Astrocyte (in vitro differentiated cells and primary cell): ENCODE measurements at places on chromosomes 11 and 22. TPM values are rescaled to one million over a fixed set of nuclear protein-coding genes. Genes with fewer than 3 reads are reported as not detected.

GRCh38 chr11:15943418-15944197, 412.7 kb downstream of the SOX6 start:
- H3K4me1 ChIP-seq = no peaks in the 10 kb centered on the region
- DNase-seq = no peak
- no peaks in the 10 kb centered on the region for H3K27me3 ChIP-seq
- H3K36me3 ChIP-seq = no peaks in the 10 kb centered on the region
- H3K27ac ChIP-seq = no peak overlapping the region
- H3K4me3 ChIP-seq = no peak overlapping the region

- H3K4me1 ChIP-seq = peaks cover 4% of the 10 kb centered on the region
- H3K36me3 ChIP-seq = no peaks in the 10 kb centered on the region
- no peaks in the 10 kb centered on the region for H3K27me3 ChIP-seq
- peak; percentile 60 for DNase-seq
- peak overlapping the region; percentile 40 for H3K27ac ChIP-seq
These were observed 42.7 kb downstream of the OR5B17 start for GRCh38 chr11:58316142-58316541.

DNA sequence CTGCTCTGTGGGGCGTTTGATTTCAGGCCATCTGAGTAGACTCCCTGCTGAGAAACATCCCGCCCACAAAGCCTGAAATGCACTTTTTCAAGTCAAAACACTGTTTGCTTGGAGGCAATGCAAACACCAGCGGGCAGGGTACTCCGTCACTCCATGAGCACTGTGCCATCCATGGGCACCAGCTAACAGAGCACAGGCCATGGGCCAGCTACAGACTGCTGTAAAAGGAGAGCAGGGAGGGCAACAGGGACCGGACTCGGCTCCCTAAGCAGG, 16.6 kb upstream of the EFCAB6 start:
- no peak overlapping the region for H3K4me3 ChIP-seq
- no peaks in the 10 kb centered on the region for H3K27me3 ChIP-seq
- no peak overlapping the region for H3K27ac ChIP-seq
- H3K4me1 ChIP-seq = peaks cover 17% of the 10 kb centered on the region

DNA sequence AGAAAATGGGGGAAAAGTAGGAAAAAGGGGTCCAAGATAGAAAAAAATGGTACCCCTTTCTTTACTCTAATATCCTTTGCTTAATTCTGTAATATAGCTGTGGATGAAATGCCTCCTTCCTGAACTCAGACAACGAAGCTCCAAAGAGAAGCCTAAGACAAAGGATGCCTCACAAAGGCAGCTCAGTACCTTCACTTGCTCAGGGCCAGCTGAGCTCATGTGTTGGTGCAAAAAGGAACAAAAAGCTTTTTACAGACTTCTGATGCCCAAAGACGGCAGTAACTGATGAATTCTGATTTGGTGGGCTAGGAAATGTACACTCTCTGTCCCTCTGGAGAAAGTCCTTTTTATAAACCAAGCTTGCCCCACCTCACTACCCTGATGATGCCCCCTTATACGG, 77.5 kb downstream of the DENND5A start:
- no peak overlapping the region for H3K27ac ChIP-seq
- H3K36me3 ChIP-seq = peaks cover 3% of the 10 kb centered on the region
- no peak overlapping the region for H3K4me3 ChIP-seq
- DNase-seq = no peak

DNA sequence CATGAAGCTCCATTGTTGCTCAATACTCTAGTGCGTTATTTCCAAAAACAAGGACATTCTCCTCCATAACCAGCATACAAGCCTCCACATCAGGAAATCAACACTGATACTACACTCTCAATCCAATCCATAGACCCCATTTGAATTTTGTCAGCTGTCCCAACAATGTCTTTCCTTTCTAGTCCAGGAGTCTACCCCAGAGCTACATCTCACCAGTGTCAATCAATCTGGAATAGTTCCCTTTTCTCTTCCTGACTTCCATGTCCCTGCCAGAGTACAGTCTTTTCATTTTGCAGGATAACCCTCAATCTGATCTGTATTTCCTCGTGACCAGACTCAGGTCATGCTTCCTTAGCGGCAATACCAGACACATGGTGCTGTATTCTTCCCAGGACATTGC, 43.0 kb downstream of the TCF20 start:
- no peaks in the 10 kb centered on the region for H3K36me3 ChIP-seq
- no peak overlapping the region for H3K4me3 ChIP-seq
- DNase-seq = no peak
- H3K27me3 ChIP-seq = no peaks in the 10 kb centered on the region

The DCDC1 gene
- total RNA-seq = 1.0 and 1.4 TPM in 2 replicates

The NRXN2 gene
- total RNA-seq = 0.14 and 0.17 TPM in 2 replicates

The ADAMTS8 gene
- total RNA-seq = 0.17 and 0.20 TPM in 2 replicates
